ENCODE measurements at places on chromosomes 2 and 18.

DNA sequence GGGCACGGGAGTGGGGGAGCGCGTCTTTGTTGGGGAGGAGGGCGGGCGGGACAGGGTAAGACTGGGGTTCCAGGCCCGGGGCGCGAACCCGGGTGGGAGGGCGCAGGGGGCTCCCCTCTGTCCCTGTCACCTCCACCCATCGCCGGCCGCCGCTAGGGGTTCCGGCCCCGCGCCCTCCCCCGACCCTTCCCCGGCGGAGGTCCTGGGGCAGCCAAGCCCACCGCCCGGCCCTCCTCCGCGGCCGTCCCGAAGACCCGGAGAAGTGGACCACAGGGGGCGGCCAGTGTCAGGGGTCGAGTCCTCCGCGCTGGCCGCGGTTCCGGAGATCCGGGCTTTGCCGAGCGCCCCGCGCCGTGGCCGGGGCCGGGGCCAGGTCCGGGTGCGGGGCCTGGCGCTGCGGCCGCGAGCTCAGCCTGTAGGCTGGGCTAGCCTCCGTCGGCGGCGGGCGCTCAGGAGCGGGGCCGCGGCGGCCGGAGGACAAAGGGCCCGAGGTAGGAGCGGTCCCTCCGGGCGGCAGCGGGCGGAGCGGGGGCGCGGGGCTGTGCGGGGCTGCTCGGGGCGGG, 16.6 kb upstream of the E2F6 start:
- DNase-seq, result no peak

DNA sequence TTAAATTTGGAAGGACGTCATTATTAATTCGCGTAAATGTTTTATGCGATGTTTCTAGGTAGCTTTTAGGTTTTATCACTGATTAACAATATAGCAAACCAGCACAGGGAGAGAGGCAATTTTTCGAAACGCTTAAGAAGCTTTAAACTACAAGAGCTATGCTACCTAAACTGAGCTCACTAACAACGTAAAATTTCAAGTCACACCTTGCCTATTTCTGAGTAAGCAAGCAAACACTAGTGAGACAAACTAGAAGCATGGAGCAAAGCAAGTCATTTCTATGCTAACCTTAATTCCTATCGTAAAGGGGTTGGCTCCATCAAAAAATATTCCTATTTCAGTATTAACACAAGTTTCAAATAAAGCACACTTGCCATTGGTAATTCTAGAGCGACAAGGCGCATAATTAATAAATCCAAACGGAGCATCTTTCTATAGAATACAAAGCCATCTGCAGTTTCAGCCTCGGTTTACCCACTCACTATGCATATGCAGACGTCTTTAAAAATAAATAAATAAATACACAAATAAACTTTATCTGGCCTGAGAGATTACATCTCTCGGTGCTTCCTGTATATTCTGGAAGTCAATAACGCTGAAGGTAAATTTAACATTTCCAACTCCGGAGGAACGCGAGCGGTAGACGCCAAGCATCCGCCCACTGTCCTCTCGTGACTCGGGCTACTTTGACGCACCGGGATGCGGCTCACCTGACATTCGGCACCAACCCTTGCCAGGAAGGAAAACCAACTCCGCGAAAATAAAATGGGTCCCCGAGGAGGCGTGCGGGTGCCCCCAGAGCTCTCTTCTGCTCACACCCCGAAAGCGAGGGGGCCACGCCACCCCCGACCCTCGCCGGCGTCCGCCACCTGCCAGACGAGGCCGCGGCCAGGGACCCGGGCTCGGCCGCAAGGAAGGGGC, 947 bp downstream of the ITSN2 start:
- DNase-seq, result no peak

DNA sequence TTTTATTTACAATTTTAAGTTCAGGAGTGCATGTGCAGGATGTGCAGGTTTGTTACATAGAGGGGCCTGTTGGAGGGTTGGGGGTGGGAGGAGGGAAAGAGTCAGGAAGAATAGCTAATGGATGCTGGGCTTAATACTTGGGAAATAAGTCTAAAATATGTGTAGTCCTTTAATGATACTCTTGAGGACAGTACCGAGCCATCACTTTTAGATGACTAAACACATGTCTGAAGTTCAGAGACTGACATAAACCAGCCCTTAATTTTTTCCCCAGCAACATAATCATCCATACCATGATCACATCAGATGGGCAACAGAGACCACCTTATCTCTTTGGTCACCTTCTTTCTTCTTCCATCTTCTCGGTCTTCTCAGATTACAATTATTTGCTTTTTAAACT, 189.1 kb upstream of the COL3A1 start:
- DNase-seq, result no peak

DNA sequence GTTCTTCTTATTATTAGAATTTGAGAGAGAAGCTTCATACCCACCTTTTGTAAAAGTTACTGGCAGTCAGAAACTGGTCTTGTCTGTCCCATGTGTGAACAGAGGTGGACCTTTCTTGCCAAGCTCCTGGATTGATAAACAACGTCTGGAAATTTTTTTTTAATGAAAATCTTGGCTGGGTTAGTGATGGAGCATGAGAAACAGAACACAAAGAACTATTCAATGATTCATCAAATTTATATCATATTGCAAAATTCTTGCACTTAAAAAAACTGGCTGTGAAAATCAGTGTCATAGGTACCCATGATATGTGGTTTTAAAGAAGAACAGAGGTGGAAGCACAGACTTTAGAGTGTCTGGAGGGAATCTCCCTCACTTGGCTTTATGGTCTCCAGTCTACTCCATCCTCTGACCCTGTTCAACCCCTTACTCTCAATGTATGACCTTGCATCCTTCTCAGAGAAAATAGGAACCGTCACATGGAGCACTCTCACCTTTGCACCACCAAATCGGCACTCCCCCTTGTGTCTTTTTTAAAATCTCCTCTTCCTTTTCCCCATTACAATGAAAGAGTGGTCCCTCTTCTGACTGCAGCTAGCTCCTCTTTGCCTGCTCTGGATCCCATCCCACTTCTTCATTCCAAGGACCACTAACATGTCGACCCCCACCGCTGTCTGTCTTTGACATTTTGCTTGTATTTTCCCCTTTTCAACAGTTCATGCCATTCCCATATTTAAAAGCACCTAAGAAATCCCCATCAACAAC, 58.2 kb downstream of the COPS8 start:
- no peak for DNase-seq

- DNase-seq, result no peak
Measured at GRCh38 chr2:78023356-78023755, 501.2 kb upstream of the LRRTM4 start.

DNA sequence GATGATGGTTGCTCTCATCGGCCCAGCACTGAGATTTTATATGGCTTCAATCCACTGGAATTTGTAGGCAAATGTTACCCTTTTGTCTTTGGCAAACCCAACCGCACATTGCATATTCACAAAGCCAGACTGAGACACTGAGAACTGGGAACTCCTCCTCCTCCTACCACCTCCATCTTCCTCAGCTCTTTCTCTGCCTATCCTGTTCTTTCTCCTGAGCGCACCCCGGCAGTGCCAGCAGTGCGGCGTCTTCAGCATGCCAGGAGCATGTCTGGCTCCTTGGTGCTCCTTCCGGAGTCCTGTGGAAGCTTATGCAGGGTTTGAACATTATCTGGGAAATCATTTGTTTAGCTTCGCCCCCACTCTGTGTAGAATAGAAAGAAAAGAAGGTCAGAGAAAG, 50.8 kb downstream of the TRIB2 start:
- DNase-seq, result no peak

DNA sequence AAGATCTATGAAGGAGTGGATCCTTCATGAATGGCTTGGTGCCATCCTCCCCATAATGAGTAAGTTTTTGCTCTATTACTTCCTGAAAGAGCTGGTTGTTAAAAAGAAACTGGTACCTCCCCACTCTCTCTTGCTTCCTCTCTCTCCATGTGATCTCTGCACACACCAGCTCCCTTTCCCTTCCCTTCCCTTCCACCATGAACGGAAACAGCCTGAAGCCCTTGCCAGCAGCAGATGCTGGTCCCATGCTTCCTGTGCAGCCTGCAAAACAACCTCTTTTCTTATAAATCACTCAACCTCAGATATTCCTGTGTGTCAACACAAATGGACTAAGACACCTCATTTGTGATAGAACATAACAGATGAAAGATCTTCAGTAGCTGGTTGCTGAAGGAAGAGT, 303.5 kb upstream of the ACVR2A start:
- no peak for DNase-seq

DNA sequence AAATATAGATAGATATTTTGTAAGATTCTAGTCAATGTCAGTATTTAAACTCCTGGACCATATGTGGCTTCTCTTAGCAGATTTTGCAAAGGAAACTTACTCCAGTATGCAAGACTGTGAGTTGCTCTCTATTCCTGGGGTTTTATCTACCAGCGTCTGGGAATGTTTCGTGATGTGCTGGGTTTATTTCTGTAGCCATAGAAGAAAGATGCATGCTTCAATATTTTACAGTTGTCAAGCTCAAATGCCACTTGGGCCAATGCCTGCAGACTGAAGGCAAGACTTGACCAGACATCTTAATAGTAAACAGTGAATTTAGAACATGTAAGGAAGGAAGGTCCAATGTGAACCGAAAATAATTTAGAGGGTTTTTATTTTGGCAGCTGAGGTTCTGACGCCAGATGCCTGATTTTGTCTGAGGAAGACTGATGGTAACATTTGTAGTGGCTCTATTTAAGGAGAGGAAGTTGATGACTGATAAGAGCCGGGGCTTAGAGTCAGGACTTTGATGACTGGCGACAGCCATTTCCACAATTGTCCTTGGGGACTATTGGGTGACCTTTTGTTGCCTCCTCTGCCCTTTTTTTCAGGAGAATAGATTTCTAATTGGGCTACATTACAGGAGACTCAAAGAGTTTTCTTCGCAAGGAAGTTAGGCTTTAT, 154.3 kb downstream of the RAPGEF4 start:
- DNase-seq, result no peak

GRCh38 chr18:33833842-33834241, 255.8 kb downstream of the ASXL3 start:
- no peak for DNase-seq

- DNase-seq, result no peak
Measured at GRCh38 chr2:208586516-208586915, 179.9 kb downstream of the PTH2R start.

DNA sequence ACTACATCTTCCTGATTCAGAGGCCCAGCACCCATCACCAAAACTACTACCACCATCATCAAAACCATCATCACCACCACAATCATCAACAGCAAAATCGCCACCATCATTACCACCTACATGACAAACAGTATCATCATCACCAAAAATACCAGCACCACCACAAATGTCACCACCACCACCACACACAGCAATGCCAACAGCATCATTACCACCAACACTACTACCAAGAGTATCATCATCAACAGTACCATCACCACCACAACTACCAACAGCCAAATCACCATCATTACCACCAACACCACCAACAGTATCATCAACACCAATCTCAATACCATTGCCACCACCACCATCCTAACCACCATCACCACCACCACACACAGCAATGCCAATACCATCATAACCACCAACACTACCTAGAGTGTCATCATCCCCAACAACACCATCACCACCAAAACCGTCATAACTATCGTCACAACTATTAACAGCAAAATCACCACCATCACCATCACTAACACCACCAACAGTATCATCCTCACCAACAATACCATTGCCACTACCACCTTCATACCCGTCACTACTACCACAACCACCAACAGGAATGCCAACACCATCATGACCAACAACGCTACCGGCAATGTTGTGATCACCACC, 64.6 kb upstream of the TEX51 start:
- no peak for DNase-seq

DNA sequence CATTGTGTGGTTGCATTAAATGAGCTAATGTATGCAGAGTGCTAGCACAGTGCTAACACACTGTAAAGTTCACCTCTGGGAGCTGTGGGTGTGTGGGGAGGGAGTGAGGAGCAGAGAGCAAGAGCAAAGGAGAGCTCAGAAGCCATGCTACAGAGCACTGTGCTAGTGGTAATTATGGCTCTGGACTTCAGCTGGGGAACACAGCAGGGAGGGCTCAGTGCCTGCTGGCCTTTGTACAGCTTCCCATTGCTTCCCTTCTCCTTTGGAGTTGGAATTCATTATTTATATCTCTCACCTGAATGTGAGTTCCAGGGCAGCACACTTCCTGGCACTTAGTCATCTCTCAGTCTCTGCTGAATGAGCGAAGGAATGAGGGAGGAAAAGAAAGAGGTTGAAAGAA, 2.5 kb upstream of the PLA2R1 start:
- DNase-seq, result no peak

DNA sequence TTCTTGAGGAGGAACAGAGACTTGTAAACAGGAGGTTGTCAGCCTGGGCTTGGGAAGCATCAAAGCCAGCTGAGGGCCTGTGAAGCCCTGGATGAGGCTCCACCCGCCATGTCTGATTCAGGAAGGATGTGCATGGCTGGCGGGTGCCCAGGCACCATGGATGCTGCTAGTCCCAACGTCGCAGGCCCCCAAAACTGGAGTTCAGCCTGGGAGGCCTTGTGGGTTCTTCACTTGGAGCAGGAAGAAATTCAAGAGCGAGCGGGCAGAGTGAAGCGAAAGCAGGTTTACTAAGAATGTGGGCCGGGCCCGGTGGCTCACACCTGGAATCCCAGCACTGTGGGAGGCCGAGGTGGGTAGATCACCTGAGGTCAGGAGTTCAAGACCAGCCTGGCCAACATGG, 12.1 kb upstream of the PXDN start:
- DNase-seq, result no peak

GRCh38 chr18:79191956-79192355, 122.8 kb downstream of the ATP9B start:
- DNase-seq, result no peak

DNA sequence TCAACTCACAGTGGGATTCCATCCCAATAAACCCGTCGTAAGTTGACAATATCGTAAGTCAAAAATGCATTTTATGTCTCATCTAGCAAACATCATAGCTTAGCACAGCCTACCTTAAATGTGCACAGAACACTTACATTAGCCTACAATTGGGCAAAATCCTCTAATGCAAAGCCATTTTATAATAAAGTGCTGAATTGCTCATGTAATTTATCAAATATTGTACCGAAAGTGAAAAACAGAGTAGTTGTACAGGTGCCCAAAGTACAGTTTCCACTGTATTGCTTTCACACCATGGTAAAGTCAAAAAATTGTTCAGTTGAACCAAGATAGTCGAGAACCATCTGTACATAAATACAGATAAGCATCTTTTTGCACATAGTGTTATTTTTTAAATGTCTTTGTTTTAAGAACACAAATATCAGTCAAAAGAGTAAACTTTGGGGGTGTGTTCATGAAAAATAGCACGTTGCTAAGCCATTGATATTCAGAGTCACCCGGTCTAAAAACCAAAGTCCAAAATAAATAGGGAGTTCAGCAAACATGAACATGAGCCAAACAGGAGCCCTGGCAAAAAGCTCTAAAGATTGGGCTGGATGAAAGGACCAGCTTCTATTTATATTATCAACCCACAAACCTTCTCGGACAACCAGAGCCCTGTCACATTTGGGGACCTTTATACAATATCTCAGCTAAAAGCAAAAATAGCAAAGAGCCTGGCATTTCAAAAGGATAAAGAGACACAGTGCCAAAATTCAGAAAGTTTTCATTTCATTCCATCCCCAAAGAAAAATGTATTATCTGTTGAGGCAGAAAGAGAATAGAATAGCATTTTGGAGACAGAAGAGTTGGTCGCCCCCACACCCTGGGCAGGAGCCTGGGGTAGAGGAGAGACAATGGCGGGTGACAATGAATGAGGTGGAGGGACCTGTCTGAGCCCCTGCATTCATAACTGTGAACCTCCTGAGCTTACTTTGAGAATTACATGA, 105.9 kb upstream of the SH3BP4 start:
- no peak for DNase-seq
